ENCODE measurements at places on chromosomes 2 and 18. TPM values are rescaled to one million over a fixed set of nuclear protein-coding genes. Genes with fewer than 3 reads are reported as not detected.

VWC2L gene
- polyA plus RNA-seq = not detected

- H3K27me3 ChIP-seq = no peaks in the 10 kb centered on the region
- no peak overlapping the region for H3K4me3 ChIP-seq
- H3K36me3 ChIP-seq = no peaks in the 10 kb centered on the region
- DNase-seq = no peak
Measured at GRCh38 chr18:28792404-28793086, 615.6 kb upstream of the CDH2 start.

DNA sequence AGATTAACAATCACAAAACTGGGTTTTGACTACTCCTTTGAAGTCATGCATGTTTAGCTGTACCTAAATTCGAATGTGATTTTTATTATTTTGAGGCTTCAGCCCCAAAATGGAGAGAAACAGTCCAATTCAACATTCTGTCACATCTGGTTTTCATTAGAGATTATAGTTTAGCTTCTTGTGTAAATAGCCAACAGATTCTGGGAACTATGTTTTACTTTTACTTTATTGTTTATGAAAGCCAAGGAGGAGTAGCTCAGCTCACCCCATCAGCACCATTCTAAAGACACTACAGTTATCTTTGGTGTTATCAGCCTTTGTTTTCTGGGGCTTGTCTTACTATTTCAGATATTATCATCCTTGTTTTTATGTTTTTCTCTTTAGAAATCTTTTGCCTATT is 465.0 kb upstream of the CWC22 start:
- no peak overlapping the region for H3K4me3 ChIP-seq
- no peaks in the 10 kb centered on the region for H3K27me3 ChIP-seq
- no peaks in the 10 kb centered on the region for H3K4me1 ChIP-seq
- no peaks in the 10 kb centered on the region for H3K36me3 ChIP-seq
- no peak overlapping the region for H3K27ac ChIP-seq

GRCh38 chr2:158799181-158799580 is 4.1 kb downstream of the DAPL1 start:
- DNase-seq = no peak
- no peak overlapping the region for H3K4me3 ChIP-seq
- H3K36me3 ChIP-seq = no peaks in the 10 kb centered on the region
- no peaks in the 10 kb centered on the region for H3K27me3 ChIP-seq
- no peaks in the 10 kb centered on the region for H3K4me1 ChIP-seq

SLC19A3 gene
- polyA plus RNA-seq = 32.5 TPM

RAB1A gene
- polyA plus RNA-seq = 172 TPM

DNA sequence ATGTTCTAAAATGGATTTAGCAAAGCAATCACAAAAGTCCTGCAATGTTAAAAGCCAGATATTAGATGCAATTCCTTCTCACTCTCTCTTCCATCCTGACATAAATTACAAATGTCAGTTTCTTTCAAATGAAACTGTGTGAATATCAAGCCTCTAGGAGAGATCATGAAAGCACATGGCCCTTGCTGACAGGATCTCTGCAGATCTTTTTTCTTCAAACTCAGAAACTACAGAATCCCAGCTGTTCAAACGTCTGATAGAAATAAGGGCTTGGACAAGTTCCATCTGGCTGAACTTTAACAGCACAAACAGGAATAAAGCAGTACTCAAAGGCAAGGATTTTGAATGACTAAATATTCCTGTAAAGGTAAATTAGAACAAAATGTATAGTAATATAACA is 47.6 kb downstream of the PDE1A start:
- peak; percentile 64 for DNase-seq
- H3K27ac ChIP-seq = no peak overlapping the region
- no peaks in the 10 kb centered on the region for H3K36me3 ChIP-seq
- no peak overlapping the region for H3K4me3 ChIP-seq
- no peaks in the 10 kb centered on the region for H3K27me3 ChIP-seq
- peaks cover 5% of the 10 kb centered on the region for H3K4me1 ChIP-seq

ASB18 gene
- 0.06 TPM for polyA plus RNA-seq

ASXL3 gene
- polyA plus RNA-seq = 9.8 TPM

DNA sequence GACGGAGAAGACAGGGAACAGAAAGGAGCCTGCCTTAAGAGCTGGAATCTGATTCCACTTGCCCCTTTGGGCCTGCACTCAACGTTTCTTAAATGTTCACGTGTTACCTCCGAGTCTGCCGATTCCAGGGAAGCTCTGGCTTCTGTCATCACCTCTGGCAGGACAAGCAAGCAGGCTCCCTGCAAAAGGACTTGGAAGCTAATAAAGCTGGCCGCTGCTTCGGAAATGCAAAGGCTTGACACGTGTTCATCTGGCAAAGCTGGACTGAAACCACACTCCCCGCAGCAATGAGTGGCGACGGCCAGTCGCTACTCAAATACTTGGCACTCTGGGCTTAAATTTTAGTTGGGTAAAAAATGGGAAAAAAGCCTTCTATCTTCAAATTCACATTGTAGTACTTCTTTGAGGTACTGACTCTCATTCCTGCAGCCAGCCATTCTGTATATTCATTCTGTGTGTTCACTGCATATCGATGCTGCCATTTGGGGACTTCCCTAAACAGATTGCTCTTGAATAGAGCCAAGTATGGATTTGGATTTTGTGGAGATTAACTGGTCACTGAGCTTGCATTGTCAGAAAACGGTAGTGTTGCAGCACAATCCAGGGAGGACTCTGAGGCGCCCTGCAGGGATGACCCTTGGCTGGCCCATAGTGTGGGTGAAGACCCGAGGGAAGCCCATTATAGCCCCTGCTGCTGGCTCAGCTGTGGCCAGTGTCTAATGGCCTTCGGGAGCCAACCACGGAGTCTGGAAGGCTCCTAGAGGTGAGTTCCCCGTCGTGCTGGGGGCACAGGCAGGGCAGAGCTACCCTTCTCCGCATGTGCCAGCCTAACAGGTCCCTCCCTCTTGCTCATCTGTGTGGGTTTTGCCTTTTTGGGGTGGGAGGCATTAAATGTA is 231.5 kb downstream of the PRKCE start:
- H3K27me3 ChIP-seq = no peaks in the 10 kb centered on the region
- no peak for DNase-seq
- H3K36me3 ChIP-seq = no peaks in the 10 kb centered on the region

GRCh38 chr2:150689590-150689989 is 202.1 kb upstream of the RND3 start:
- no peaks in the 10 kb centered on the region for H3K27me3 ChIP-seq
- H3K4me1 ChIP-seq = no peaks in the 10 kb centered on the region
- H3K4me3 ChIP-seq = no peak overlapping the region
- H3K27ac ChIP-seq = no peak overlapping the region
- no peak for DNase-seq
- H3K36me3 ChIP-seq = no peaks in the 10 kb centered on the region

- no peak for DNase-seq
- H3K27me3 ChIP-seq = no peaks in the 10 kb centered on the region
- no peaks in the 10 kb centered on the region for H3K4me1 ChIP-seq
Measured at GRCh38 chr2:134087371-134087921, 166.4 kb upstream of the MGAT5 start.

FAM124B gene
- polyA plus RNA-seq = 16.9 TPM

DES gene
- polyA plus RNA-seq = 17.4 TPM

DNA sequence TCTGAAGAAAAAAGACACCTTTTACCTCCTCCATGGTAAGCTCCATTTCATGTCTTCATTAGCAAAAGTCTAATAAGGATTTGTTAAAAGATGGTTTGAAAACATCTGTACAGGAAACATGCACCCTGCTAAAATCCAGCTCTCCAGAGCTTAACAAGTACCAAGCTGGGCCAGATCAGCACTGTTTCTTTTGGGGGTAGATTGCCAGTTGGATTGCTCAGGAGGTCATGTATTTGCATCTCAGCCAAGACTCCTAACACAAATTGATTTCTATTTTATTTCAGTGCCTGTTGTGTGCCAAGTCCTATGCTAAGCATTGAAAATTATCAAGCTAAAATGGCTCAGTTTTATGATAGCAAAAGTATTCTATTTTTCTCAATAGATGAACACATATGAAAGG is 3.4 kb upstream of the TMEM182 start:
- no peak overlapping the region for H3K27ac ChIP-seq
- H3K4me3 ChIP-seq = no peak overlapping the region
- no peaks in the 10 kb centered on the region for H3K4me1 ChIP-seq
- H3K27me3 ChIP-seq = no peaks in the 10 kb centered on the region
- no peak for DNase-seq

GRCh38 chr2:184765112-184765895 is 167.0 kb downstream of the ZNF804A start:
- DNase-seq = no peak
- no peaks in the 10 kb centered on the region for H3K36me3 ChIP-seq
- no peak overlapping the region for H3K27ac ChIP-seq
- no peak overlapping the region for H3K4me3 ChIP-seq
- H3K4me1 ChIP-seq = no peaks in the 10 kb centered on the region
- H3K27me3 ChIP-seq = no peaks in the 10 kb centered on the region

- no peak for DNase-seq
- H3K27ac ChIP-seq = no peak overlapping the region
- H3K27me3 ChIP-seq = no peaks in the 10 kb centered on the region
- H3K4me3 ChIP-seq = no peak overlapping the region
Measured at GRCh38 chr18:49169037-49169521, 218.3 kb upstream of the SMAD7 start.

DSG3 gene
- polyA plus RNA-seq = not detected

PTPRM gene
- polyA plus RNA-seq = 99.6 TPM

- no peak overlapping the region for H3K4me3 ChIP-seq
- H3K36me3 ChIP-seq = peaks cover 10% of the 10 kb centered on the region
- no peak for DNase-seq
Measured at GRCh38 chr18:46008531-46008930, 41.4 kb upstream of the EPG5 start.

- no peaks in the 10 kb centered on the region for H3K36me3 ChIP-seq
- H3K4me3 ChIP-seq = no peak overlapping the region
- DNase-seq = no peak
- H3K27ac ChIP-seq = no peak overlapping the region
- no peaks in the 10 kb centered on the region for H3K27me3 ChIP-seq
Measured at GRCh38 chr2:74003494-74004211, 18.9 kb downstream of the TET3 start.

- no peak for DNase-seq
- H3K27me3 ChIP-seq = no peaks in the 10 kb centered on the region
- H3K27ac ChIP-seq = no peak overlapping the region
- H3K36me3 ChIP-seq = no peaks in the 10 kb centered on the region
- H3K4me1 ChIP-seq = no peaks in the 10 kb centered on the region
Measured at GRCh38 chr2:165401285-165401852, 68.1 kb upstream of the CSRNP3 start.

DNA sequence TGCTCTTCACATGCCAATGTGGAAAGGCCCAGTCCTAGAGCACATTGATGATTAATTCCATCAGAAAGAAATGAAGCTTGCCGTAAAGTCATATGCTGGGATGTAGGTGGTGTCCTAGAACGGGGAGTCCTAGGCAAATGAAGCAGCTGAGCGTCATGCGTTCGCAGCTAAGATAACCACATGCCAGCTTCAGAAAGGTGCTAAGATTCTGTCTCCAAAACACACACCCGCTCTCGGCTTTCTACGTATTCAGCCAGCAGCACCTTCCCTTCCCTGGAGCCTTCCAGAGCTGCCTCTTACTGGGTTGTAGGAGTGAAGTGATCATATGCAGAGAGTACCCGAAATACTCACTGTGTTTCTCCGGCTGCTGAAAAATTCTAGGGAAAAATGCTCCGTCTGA is 421.6 kb upstream of the ID2 start:
- no peak overlapping the region for H3K4me3 ChIP-seq
- no peaks in the 10 kb centered on the region for H3K36me3 ChIP-seq
- no peaks in the 10 kb centered on the region for H3K27me3 ChIP-seq
- no peak overlapping the region for H3K27ac ChIP-seq
- DNase-seq = no peak

DNA sequence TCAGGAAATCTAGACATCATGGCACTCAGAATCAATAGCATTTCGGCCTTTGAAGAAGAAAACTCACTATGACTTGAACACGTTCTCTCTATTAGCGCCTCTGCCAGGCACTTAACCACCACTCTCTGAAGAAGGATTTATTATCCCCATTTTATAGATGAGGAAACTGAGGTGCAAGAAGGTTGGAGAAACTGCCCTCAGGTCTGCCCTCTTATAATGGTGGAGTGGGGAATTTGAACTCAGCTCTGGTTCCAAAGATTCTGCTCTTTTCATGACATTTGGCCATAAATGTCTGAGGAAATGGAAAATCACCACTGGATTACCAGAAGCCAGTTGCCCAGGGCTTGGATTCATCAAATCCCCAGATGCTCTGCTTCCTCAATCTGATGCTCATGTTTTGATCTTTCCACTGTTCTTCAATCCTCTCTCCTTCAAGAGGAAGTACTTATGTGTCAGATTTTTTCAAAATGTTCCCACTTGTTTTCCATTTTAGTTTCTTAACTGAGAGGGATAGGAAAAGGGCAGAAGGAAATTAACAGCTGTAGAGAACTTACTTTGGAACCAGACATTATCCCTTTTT is 68.1 kb downstream of the ANTXR1 start:
- peak overlapping the region; percentile 5 for H3K27ac ChIP-seq
- H3K36me3 ChIP-seq = no peaks in the 10 kb centered on the region
- H3K27me3 ChIP-seq = no peaks in the 10 kb centered on the region
- DNase-seq = no peak
- no peak overlapping the region for H3K4me3 ChIP-seq
- H3K4me1 ChIP-seq = peaks cover 32% of the 10 kb centered on the region

GRCh38 chr2:102193074-102193473 is 6.3 kb downstream of the IL1RL2 start:
- H3K27ac ChIP-seq = no peak overlapping the region
- H3K36me3 ChIP-seq = no peaks in the 10 kb centered on the region
- DNase-seq = no peak
- peaks cover 1% of the 10 kb centered on the region for H3K4me1 ChIP-seq
- H3K4me3 ChIP-seq = no peak overlapping the region

- H3K36me3 ChIP-seq = no peaks in the 10 kb centered on the region
- no peak for DNase-seq
- H3K4me1 ChIP-seq = no peaks in the 10 kb centered on the region
- no peak overlapping the region for H3K4me3 ChIP-seq
Measured at GRCh38 chr2:233818639-233819621, 35.4 kb downstream of the HJURP start.

CGREF1 gene
- polyA plus RNA-seq = 0.61 TPM

- H3K4me1 ChIP-seq = no peaks in the 10 kb centered on the region
- H3K27me3 ChIP-seq = no peaks in the 10 kb centered on the region
- H3K36me3 ChIP-seq = no peaks in the 10 kb centered on the region
- H3K27ac ChIP-seq = no peak overlapping the region
- DNase-seq = no peak
Measured at GRCh38 chr2:95761556-95761955, 169.8 kb downstream of the TRIM43 start.
